ENCODE measurements at places on chromosomes 3 and 15.

DNA sequence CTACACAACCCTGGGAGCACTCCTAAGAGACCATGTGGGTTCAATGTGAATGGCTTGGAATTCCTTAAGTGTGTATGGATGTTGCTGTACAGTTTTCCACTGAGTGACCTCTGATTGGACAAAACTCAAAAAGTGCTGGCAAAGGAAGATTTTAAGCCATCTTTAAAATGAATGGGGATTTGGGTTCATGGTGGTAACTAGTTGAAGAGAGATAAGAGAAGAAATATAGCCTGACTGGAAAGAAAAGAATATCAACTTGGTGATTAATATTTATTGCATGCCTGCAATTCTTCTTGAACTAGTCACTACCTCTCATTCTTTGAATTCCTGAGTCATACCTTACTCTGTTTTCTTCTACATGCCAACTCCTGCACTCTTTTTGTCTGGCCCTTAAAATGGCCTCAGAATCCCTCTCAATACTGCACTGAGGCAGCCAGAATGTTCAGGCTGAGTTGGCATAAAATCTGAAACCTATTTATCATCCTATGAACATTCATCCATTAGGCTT is 124.7 kb downstream of the RPL22L1 start:
- DNase-seq: no peak

DNA sequence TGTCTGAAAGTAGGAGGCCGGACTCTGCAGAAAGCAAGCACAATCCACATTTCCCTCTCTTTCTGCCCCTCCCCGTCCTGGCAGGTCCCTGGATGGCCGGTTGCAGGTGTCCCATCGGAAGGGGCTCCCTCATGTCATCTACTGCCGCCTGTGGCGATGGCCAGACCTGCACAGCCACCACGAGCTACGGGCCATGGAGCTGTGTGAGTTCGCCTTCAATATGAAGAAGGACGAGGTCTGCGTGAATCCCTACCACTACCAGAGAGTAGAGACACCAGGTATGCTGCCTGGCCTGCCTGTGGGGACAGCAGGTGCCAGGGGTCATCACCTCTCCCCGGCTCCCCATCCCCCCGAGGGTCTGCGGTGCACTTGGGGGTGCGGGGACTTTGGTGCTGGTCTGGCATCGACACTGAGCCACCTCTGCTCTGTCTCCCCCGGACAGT is 89.6 kb downstream of the AAGAB start:
- no peak for DNase-seq

DNA sequence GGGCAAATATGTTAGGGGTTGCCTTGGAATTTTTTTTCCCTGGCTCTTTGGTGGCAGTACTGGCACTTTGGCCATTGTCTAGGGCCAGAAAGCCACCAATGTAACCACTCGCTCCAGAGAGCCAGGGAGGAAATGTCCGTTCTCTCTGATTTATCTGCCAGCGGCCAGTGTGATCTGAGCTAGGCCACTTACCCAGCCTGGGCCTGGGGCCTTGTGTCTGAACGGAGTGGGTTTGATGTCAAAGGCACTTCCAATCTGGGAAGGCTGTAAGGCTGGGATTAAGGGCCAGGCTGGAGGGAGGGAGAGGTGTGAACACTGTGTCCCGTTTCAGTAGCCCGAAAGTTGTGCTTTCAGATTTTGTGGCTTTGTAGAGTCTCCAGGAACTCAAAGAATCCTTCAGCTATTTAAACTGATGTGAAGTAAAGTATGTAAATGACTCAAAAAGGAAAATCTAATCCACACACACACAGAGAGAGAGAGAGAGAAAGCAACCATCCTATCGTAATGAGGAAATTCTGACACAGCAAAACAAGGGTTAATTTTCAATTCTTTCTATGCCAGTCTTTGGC is 271.0 kb downstream of the PDZRN3 start:
- no peak for DNase-seq

DNA sequence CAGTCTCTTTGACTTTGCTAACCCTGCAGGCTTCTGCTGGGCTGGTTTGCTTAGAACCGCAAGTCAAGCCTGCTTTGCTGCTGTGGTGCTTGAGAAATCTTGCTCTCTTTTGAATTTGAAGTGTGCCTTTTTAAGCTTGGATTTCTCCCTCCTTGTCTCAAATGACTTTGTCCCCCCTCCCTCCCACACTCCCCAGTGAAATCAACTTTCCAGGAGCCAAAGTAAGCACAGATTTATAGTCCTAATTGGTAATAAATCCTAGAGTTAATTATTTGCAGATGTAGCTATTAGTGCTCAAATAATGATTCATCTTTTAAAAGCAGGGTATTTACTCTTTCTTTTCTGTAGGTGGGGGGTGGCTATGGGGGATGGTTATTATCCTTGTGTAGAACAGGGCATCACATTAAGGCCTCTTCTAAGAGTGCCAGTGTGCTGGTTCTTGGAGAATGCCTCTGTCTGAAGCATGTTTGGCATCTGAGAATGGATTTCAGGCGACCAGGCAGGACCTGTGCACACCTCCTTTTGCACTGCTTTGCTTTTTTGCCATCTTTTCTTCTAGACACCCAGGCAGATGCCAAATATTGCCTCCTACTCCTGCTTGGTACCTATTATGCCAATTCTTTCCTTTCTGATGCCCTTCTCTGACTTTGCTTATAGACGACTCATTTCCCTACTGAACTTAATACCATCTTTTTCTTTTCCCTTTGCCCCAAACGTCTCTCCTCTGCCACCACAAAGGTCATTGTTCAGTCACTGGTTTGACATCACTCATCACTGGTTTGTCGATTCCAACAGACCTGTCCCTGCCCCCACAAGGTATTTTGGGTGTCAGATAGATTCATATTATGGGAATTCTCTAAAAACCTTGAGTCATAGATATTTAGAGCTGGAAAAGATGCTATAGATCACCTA is 50.7 kb downstream of the CLDN11 start:
- no peak for DNase-seq

DNA sequence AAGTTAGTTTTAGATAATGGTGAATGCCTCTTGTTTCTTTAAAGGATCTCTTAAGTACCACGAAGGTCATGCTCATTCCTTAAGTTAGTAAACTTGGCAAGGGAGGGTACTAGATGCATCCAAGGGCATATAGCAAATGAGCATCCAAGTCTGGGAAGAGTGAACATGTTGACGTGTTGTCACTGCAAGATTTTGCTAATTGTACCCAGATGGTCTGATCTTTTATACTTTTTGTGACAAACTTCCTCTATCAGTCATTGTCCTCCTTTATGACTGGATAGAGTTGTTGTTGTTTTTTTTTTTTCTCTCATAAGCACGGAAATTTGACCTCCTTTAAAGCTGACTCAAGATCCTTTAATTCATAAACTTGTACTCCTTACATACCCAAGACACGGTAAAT is 121.3 kb downstream of the CHST2 start:
- no peak for DNase-seq

DNA sequence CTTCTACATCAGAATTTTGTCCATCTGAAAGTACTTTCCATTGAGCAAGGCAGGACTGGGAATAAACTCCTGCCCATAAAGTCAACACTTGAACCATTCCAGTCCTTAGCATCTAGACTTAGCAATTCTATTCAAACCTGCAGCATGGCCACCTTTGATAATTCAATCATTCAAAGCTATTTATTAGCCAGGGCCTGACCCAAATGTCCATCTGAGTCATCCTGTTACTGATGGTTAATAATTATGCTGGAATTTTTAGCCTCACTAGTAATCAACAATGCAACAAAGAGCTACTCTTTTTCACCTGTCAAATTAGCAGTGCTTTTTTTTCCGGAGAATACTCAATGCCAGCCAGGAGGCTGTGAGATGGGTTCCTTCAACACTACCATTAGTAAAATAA is 72.7 kb upstream of the SNRK start:
- DNase-seq: no peak

- no peak for DNase-seq
Observed at GRCh38 chr15:74243431-74243830, 7.3 kb downstream of the CCDC33 start.

- DNase-seq: no peak
Observed at GRCh38 chr15:76863693-76864092, 41.4 kb downstream of the SCAPER start.

DNA sequence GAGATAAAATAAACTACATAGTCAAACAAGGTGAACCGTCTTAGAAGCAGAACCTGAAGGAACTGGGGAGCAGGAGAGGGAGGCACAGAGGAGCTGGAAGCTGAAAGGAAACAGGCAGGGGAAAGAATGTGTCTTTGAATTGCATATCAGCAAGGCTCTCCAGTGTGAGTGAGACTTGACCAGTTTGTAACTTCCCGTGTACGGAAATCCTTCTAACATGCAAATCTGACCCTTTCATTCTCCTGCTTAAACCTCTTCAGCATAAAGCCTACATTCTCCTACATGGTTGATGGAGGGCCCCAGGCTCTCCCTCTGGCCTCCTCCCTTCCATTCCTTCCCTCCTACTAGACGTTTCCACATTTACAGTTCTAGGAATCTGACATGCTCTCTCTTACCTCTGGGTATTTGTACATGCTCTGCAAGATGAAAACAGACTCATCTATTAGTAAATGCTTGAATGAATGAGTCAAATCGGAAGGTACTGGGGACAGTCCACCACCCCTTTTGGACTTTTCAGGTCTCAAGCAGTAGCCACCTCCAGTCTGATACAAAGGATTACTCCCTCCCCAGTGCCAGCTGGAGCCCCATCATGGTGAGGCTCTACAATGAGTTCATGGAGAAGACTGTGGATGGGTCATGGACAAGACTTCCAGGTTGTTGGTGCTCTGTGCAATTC is 6.1 kb upstream of the SLC25A38 start:
- no peak for DNase-seq

GRCh38 chr3:14658978-14659377 is 7.4 kb downstream of the CCDC174 start:
- no peak for DNase-seq

DNA sequence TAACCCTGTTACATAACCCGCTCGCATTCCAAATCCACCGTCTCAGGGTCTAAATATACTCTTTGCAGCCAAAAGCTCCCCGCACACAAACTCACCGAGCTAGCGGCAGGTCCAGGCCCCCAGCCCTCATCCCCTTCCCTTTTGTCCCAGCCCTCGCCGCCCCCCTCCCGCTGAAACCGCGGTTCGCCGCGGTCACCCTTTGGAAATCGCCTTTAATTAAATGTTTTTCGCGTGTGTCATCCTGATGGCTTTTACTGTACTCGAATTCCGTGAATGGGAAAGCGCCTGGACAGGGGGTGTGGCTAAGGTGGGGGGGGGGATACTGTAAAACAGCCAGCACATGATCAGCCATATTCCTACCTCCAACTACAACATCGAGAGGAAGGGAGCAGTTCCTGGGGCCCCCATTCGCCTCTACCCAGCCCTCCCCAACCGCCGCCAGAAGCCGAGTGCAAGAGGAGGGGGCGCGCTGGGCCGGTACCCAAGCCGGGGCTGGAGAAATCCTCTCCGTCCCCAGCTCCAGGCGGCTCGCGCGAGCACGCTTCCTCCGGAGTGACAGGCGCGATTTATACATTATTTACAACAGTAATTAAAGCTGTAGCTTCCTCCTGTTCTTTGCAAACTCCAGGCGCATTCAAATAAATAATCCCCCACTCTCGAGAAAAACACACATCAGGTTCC is 1.7 kb downstream of the RORA start:
- no peak for DNase-seq

DNA sequence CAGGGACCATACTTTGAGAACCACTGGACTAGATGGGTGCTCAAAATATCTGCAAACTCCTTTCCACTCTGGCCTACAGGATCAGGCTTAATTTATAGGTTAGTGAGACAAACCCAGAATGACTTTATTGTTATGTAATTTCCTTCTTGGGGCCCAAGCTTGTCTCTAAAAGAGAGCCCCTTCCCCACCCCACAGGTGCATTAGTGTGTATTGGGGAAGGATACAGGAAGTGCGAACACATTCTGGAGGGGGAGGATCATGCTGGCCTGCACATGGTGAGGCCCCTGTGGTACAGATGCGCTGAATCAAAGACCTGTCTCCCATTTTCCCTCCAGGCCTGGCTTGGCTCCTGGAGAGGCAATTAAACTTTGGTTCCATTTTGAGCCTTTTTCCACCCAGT is 273.0 kb upstream of the LRTM1 start:
- DNase-seq: no peak

DNA sequence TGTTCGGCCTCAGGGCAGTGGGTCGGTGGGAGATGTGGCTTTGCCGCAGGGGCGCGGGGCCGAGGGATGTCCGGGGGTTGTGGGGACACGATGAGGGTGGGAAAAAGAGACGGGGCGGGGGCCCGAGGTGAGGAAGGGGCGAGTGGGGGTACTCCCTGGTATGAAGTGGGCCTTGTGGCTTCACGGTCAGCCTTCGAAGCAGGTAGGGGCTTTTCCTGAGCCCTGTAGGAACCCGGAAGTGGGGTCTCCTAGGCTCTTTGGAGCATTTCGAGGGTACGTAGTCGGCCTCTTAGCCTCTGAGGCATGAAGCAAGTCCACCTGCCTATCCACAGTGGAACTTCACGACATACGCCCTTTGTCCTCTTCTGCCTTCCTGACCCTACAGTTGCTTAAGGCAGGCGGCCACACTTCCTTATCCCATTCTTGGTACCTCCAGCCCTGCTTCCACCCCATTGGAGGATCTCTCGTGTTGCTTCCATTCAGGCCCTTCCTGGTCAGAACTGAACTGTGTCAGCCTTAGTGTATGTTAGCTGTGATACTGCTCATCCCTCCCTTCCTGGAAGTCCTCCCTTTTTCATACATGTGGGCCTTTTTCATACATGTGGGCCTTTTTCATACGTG is 389 bp downstream of the ARPC4 start:
- peak; percentile 9 for DNase-seq

DNA sequence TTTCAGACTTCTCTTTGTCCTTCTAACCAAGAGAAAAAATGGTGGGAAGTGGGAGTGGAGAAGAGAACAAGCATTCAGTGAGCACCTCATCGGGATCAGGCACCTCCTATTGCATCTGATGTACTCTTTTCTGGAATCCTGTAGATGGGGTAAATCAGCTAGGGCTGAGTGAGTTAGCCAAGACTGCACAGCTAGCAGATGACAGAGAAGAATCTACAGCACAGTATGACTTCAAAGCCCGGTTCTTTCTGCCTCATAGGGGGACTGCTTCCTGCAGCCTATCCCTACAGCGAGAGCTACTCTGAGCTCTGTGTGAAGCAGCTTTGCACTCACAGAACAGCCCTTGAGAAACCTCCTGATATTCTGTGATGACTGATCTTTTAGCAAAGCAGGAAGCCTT is 275.2 kb upstream of the MEIS2 start:
- DNase-seq: no peak

- DNase-seq: no peak
Observed at GRCh38 chr15:63370764-63371163, 10.9 kb downstream of the CA12 start.

DNA sequence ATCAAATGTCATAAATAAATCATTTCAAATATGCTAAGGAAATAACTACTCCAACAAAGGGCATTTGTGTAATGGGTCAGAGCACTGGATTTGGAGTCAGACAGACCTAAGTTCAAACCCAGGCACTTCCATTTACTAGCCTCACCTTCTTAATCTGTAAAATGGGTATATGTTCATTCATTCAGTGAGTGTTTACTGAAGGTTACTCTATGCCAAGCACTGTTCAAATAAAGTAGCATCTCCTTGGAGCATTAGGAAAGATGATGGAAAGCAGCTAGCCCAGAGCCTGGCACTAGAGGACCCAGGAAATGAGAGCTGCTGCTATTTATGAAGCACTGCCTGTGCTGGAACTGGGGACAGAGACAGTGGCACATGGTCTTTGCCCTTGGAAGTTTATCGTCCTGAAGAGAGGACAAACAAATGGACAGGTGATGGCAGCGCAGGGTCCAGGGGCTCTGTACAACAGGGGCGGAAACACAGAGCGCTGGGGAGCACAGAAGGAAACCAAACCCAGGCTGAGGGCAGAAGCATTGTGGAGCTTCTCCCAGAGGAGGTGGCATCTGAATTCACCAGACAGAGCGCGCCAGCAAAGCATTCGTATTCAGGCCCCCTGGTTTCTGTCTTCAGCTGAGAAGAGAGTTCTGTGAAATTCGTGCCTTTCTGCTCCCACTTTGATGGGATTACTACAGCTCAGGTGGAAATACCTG is 19.0 kb downstream of the TM4SF4 start:
- DNase-seq: no peak
